ENCODE measurements at places on chromosomes 7 and 10.

DNA sequence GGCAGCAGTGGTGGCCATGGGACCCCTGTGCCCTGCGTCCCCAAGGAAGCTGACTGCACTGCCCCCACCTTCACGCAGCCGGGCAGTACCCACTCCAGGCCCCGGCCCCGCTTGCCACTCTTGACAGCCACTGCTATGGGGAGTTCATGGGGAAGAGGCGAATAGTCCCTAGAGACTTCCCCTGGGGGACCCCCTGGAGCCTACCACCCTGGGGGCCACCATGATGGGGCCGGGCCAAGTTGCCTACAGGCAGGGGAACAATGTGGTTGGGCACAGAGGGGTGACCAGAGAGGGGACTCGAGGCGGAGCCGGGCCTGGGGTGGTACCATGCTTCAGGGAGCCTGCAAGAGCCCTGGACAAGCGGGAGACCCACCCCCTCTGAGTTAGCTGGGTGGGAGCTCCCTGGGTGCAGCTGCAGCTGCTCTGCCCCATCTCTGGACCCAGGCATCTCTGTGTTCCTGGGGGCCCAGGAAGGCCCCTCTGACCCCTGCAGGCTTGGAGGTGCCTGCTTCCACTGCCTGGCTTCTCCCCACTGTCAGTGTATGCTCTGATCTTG is 567.6 kb downstream of the GRM8 start:
- DNase-seq, result no peak

DNA sequence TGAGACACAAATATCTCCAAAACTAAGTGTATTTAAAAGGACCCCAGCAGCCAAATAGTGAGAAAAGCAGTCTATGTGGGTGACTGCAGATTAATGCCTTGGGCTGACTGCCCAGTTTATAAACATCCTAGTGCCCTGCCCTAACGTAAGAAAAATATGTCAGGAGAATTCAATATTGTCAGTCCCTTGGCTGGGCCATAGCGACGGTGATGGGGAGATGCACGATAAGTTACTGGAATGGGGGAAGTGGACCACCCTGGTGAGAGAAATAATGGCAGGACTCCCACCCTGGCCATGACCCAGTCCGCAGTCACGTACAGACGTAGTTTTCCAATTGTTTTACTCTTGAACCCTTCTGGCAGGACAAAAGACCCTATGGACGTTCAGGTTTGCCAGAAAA is 48.0 kb downstream of the JCAD start:
- DNase-seq, result no peak

- no peak for DNase-seq
Measured at GRCh38 chr10:15236340-15236739, 67.8 kb upstream of the NMT2 start.

DNA sequence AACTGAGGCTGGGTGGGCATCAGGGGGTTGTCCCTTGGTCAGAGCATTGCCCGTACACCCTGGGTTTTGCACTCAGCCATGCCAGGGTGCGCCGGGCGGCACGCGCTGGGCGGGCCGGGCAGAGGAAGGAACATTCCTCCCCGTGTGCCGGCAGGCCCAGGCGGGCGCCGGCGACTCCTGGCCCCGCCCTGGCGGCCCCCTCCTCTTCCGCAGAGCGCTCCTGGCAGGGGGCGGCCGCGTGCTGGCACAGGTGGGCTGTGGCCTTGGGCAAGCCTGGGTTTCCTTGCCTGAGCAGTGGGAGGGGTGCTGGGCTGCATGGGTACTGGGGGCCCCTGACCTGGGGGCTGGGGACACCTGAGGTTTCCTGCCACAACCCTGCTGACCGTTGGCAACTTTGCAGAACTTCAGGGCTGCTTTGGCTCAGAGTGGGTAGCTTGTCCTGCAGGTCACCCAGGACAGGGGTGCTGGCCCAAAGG is 3.9 kb downstream of the LFNG start:
- no peak for DNase-seq

- no peak for DNase-seq
Measured at GRCh38 chr7:98077762-98078161, 28.9 kb upstream of the LMTK2 start.

- no peak for DNase-seq
Measured at GRCh38 chr7:84073186-84073875, 121.3 kb downstream of the SEMA3A start.

DNA sequence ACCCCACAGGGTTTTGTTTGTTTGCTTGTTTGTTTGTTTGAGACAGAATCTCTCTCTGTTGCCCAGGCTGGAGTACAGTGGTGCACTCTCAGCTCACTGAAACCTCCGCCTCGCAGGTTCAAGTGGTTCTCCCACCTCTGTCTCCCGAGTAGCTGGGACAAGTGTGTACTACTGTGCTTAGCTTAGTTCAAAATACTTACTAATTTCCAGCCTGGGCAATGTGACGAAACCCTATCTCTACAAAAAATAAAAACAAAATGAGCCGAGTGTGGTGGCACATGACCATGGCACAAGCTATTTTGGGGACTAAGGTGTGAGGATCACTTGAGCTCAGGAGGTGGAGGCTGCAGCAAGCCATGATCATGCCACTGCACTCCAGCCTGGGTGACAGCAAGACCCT is 15.2 kb upstream of the PRPF18 start:
- no peak for DNase-seq

- DNase-seq, result no peak
Measured at GRCh38 chr10:42553064-42553407, 85.3 kb downstream of the ZNF33B start.

GRCh38 chr7:113010377-113010776 is 76.2 kb downstream of the GPR85 start:
- DNase-seq, result no peak

GRCh38 chr7:127996253-127997071 is 34.8 kb downstream of the LRRC4 start:
- no peak for DNase-seq

- no peak for DNase-seq
Measured at GRCh38 chr10:126893206-126893605, 12.0 kb upstream of the DOCK1 start.

DNA sequence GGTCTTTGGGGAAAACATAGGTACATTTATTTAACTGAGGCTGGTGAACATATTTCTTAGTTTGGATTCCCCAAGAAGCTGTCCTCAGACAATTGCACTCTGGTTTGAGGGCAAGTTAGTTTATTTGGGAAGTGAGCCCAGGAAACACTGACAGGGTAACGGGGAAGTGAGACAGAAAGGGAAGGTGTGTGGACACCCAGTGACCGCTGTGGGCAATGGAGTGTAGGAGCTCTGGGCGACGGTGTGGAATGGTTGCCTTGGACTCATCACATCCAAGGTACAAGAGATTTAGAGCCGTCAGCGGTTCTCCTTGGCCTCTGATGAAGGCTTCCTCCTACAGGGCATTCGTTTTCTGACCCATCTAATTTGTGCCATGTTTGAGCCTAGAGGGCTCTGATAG is 7.1 kb downstream of the MRC1 start:
- no peak for DNase-seq

All from activated CD4-positive, alpha-beta T cell treated with anti-CD3 and anti-CD28 coated beads, Interleukin-10, Interleukin-2, amounts not matched to agents 100 ng/mL and 50 ng/mL, durations not matched to agents 16 hours and 8 hours (primary cell).